Type B pancreatic cell (in vitro differentiated cells): ENCODE measurements at places on chromosomes 16 and 17. TPM values are rescaled to one million over a fixed set of nuclear protein-coding genes. Genes with fewer than 3 reads are reported as not detected.

DNA sequence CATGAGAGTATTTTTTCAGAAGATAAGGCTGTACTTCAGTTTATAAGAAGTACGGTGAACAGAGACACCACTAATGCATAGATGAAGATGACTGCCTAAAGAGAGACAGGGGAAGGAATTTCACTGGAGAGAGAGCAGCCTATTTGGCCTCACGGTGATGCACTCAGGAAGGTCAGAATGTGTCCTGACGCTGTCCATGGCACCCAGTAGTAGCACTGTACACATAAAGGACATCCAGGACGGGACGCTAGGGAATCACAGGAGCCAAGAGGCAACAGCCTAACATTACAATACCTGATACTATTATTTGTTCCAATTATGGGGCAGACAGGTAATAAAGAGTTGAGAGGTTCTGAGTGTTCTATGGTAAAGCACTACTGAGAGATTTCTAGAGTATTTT is 24.9 kb upstream of the LRRC37A start:
- H3K4me1 ChIP-seq, result peaks cover 13% of the 10 kb centered on the region
- H3K27ac ChIP-seq, result no peak overlapping the region
- no peaks in the 10 kb centered on the region for H3K36me3 ChIP-seq
- no peak overlapping the region for H3K4me3 ChIP-seq

The KRTAP9-8 gene
- not detected in 2 replicates for total RNA-seq

GRCh38 chr16:88962478-88963152 is 14.4 kb downstream of the CBFA2T3 start:
- H3K4me3 ChIP-seq, result no peak overlapping the region
- DNase-seq, result no peak
- peaks cover 17% of the 10 kb centered on the region for H3K27me3 ChIP-seq
- H3K4me1 ChIP-seq, result no peaks in the 10 kb centered on the region

DNA sequence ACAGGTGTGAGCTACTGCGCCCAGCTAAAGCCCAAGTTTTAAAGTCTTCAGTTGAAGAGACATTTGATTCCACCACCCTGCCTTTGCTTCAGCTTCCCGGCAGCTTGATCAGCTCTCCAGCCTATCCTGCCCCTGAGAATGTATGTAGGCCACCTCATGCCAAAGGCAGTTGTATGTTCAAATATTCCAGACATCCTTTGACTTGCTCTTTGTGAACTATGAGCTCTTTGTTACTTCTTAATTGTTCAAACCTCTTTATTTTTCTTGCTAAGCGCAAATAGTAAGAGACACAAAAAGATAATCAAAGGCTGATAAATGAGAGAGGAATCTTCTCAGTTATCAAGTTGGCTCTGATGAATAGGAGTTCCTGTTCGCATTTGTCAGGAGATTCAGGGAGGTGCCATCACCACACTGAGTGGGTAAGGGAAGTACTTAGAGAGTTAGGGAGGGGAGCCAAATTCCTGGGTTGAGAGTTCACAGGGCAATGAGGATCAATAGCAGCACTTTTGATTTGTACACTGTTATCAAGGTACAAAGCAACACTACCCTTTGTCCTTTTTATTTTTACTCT is 32.0 kb upstream of the SUPT4H1 start:
- H3K4me3 ChIP-seq, result peak overlapping the region; percentile 16
- no peaks in the 10 kb centered on the region for H3K27me3 ChIP-seq
- peaks cover 61% of the 10 kb centered on the region for H3K4me1 ChIP-seq
- no peak for DNase-seq
- no peaks in the 10 kb centered on the region for H3K36me3 ChIP-seq

GRCh38 chr17:12097326-12097725 is 76.6 kb downstream of the MAP2K4 start:
- DNase-seq, result no peak
- H3K4me3 ChIP-seq, result no peak overlapping the region
- peaks cover 37% of the 10 kb centered on the region for H3K36me3 ChIP-seq
- no peaks in the 10 kb centered on the region for H3K27me3 ChIP-seq
- no peaks in the 10 kb centered on the region for H3K4me1 ChIP-seq

The KCNH6 gene
- total RNA-seq, result 4.4 and 9.0 TPM in 2 replicates
